DND-41 (cell line): ENCODE measurements at places on chromosomes 16 and 17.

GRCh38 chr16:67883872-67884261, 818 bp upstream of the NRN1L start:
- peak; percentile 68 for DNase-seq

- DNase-seq, result no peak
Observed at GRCh38 chr17:30208214-30208613, 27.3 kb downstream of the SLC6A4 start.

- DNase-seq, result peak; percentile 75
Observed at GRCh38 chr17:77834170-77835115, 124.1 kb upstream of the TNRC6C start.

DNA sequence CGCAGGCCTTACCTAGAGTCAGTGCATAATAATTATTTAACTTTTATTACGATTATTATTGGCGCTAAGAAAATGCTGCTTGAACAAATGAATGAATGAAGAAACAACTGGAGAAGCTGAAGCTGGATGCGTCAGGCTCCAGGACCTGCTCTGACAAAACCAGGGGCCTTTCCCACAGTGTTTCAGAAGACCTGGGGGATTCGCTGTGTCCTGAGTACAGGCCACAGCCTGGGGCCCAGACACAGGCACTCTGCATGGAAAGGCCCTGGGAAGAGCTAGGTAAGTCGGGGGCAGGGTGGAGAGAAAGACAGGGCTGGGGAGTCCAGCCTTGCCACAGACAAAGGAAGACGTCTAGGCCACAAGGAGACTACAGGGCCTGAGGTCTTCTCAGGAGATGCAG, 226.1 kb downstream of the ZNF423 start:
- no peak for DNase-seq

- DNase-seq, result no peak
Observed at GRCh38 chr17:51065466-51065865, 55.2 kb downstream of the SPAG9 start.

GRCh38 chr17:76102944-76103273, 678 bp downstream of the EXOC7 start:
- DNase-seq, result no peak

GRCh38 chr16:65254144-65254543, 132.3 kb upstream of the CDH11 start:
- DNase-seq, result no peak

- DNase-seq, result no peak
Observed at GRCh38 chr17:45101546-45101882, 30.8 kb downstream of the PLCD3 start.

GRCh38 chr17:66032082-66032712, 159.7 kb downstream of the CEP112 start:
- no peak for DNase-seq

DNA sequence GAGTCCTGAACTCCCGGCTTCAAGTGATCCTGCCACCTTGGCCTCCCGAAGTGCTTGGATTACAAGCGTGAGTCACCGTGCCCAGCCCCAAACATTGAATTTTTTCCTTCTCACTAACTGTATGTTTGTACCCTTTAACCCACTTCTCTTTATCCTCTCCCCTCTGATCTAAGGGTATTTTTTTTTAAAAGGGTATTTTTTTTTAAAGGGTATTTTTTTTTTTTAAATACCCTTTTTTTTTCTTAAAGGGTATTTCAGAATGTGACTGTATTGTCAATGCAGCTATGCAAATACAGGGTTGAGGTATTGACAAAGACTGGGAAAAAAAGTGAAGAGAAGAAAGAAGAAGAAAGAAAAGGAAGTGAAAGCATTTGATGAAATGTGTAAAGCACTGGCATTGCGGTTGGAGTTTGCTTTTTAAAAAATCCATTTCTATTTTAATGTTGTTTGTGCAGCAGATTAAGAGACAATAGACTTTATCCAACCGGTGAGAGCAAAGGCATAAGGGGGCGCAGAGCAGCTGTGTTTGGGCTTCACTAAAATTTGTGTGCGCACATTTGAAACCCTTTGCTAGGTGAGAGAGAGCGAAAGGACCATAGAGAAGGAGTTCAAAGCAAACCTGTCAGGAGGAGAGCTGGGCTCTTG, 42.4 kb downstream of the SYT17 start:
- no peak for DNase-seq

GRCh38 chr17:31825961-31826691, 32.9 kb downstream of the COPRS start:
- no peak for DNase-seq

DNA sequence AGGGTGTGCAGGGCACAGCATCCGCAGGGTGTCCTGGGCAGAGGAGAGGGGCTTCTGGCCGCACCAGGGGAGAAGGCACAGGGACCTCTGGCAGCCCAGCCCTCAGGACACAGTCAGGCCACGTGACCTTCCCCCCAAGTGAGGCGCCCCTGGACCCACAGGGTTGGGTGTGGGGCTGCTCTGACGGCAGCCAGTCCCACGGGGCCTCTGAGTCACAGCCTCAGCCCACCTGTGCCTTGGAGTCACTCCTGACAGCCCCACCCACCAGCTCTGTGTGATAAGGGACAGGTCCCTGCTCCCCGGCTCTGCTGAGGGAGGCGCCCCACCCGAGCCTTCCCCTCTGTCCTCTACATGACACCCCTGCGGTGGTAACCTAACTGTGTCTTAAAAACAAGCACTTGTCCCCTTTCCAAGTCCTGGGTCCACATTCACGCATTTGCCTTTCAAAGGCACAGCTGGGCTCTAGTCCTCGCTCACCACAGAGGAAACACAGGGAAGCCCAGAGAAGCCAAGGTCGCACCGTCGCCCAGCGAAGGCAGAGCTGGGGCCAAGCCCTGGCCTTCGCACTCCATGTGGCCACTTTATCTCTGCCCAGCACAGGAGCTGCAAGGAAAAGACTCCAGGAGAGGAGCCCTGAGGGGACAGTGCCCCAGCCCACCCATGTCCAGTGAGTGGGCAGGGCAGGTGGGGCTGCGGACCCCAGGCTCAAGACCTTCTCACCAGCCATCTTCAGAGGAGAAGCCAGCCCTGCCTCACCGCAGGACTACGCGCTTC, 5.1 kb upstream of the NPTX1 start:
- peak; percentile 17 for DNase-seq

DNA sequence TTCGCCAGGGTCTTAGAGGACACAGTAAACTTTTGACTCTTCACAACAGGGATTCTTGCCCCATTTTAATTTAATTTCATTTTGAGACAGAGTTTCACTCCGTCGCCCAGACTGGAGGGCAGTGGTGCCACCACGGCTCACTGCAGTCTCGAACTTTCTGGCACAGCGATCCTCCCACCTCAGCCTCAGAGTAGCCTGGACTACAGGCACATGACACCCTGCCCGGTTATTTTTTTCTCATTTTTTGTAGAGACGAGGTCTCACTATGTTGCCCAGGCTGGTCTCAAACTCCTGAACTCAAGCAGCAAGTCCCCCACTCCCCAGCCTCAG, 329 bp upstream of the NLE1 start:
- DNase-seq, result no peak

DNA sequence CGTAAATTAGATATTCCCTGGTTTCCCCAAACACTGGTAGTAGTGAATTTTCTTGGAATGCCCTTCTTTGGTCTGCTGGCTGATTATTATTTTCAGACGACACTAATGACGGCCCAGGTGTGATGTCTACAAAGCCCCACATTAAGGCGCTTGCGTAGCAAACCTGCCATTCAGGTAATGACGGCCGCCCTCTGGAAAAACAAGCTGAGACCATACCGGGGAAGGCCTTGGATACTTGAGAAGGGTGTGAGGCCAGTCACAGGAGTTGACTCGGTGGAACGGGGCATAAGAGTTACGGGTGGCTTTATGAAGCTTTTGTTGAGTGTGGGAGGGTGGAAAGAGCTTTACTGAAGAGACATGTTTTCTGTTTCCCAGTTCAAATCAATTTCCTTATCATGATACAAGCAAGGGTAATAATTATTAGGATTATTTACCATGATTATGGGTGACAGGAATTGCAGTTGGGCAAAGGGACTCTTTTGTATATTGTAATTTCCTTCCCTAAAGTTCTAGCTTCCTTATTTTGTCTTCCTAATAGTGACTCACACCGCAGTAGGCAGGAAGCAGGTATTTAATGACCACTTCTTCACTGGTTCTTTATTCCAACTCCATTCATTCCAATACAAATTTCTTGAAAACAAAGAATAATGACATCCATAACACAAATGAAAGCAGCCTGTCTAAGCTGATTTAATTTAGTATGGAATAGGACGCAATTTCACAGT, 24.8 kb downstream of the KRT23 start:
- DNase-seq, result no peak

- no peak for DNase-seq
Observed at GRCh38 chr17:9232591-9233270, 211.4 kb downstream of the NTN1 start.

- no peak for DNase-seq
Observed at GRCh38 chr16:1791256-1791942, 2.1 kb downstream of the IGFALS start.
